ENCODE measurements at places on chromosomes 7 and 10. TPM values are rescaled to one million over a fixed set of nuclear protein-coding genes. Genes with fewer than 3 reads are reported as not detected.

The PPP3CB gene
- total RNA-seq: 62.2 TPM

The UBTD1 gene
- 7.0 TPM for total RNA-seq

The PPP1R9A gene
- 10.6 TPM for total RNA-seq

The SYCE1 gene
- not detected for total RNA-seq

The SYT15 gene
- total RNA-seq: 7.9 TPM

The COG5 gene
- 58.2 TPM for total RNA-seq

The BMS1 gene
- total RNA-seq: 11.0 TPM

The MYO3A gene
- not detected for total RNA-seq

The GPRIN2 gene
- total RNA-seq: not detected

The FFAR4 gene
- total RNA-seq: 1.8 TPM

The CLDN15 gene
- total RNA-seq: 13.4 TPM

The NUTM2B gene
- 1.1 TPM for total RNA-seq

The DOCK1 gene
- 53.5 TPM for total RNA-seq

The PNLIP gene
- not detected for total RNA-seq

The HOXA6 gene
- 2.9 TPM for total RNA-seq

The HOXA11 gene
- 1.9 TPM for total RNA-seq

The ATG9B gene
- total RNA-seq: not detected

All from subcutaneous adipose tissue (tissue), 4 donors.